Glutamatergic neuron (in vitro differentiated cells): ENCODE measurements at places on chromosomes 7 and 10. TPM values are rescaled to one million over a fixed set of nuclear protein-coding genes. Genes with fewer than 3 reads are reported as not detected.

ZNF438 gene
- total RNA-seq = 3.5 TPM

C10orf143 gene
- total RNA-seq = 0.96 TPM

OR13A1 gene
- total RNA-seq = 0.44 TPM

ANKRD7 gene
- not detected for total RNA-seq

HMX2 gene
- not detected for total RNA-seq

OLAH gene
- not detected for total RNA-seq
